ENCODE measurements at places on chromosomes 2 and 18.

DNA sequence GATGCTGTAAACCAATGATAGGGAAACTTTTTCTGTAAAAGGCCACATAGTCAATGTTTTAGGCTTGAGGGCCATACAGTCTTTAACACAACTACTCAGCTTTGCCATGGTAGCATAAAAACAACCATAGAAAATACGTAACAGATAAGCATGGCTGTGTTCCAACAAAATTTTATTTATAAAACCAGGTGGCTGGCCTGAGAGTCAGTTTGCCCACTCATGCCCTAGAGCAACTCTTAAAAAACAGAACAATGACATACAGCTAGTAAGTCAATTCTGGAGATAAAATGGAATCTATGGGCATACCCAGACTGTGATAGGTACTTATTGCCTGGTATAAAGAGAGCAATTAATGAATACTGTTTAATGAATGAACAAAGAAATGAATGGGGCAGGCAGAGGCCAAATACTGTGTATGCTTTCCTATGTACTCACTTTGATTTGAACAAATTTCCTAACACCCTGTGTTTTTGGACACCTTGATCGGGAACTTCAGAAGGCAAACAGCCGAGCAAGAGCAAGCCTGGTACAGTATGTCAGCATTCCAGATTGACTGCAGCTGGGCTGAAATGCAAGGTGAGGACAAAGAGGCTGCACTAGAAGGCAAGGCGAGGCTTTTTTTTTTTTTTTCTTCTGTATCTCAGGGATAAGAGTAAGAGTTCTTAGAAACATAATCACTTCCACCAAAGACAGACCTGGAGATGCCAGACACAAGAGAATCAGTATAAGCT is 315.3 kb downstream of the CLIP4 start:
- no peak for DNase-seq

- no peak for DNase-seq
Observed at GRCh38 chr2:56184500-56185011, 766 bp downstream of the CCDC85A start.

- no peak for DNase-seq
Observed at GRCh38 chr18:10523544-10523943, 2.3 kb upstream of the NAPG start.

- no peak for DNase-seq
Observed at GRCh38 chr2:101771227-101771902, 73.9 kb downstream of the MAP4K4 start.

GRCh38 chr2:10864861-10865636 is 46.7 kb upstream of the KCNF1 start:
- DNase-seq, result peak; percentile 7

- DNase-seq, result no peak
Observed at GRCh38 chr2:45124456-45124855, 115.2 kb upstream of the SIX2 start.

GRCh38 chr2:182605166-182605565 is 110.9 kb upstream of the DNAJC10 start:
- no peak for DNase-seq

- DNase-seq, result no peak
Observed at GRCh38 chr2:48213646-48214045, 307.3 kb upstream of the FBXO11 start.

- peak; percentile 28 for DNase-seq
Observed at GRCh38 chr2:113886479-113887008, 3.3 kb upstream of the ACTR3 start.

DNA sequence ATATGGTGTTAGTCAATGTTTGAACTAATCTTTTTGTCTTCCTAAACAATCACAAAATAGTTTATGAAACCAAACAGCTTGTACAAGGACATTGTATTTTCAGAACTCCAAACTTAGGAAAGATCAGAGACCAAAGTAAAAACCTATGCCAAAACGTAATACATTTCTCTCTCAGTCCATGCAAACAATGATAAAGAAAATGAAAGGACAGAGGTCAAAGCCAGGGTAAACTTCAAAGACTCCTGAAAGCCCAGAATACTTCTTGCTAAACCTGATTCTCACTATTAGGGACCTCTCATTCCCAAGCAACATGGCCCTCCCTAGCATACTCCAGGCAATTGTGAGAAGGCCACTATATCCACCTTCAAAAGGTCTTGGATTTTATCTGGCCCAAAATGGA is 105.1 kb upstream of the GALNT5 start:
- no peak for DNase-seq

GRCh38 chr18:23627321-23627720 is 35.4 kb downstream of the ANKRD29 start:
- DNase-seq, result no peak

GRCh38 chr2:213189001-213189899 is 37.8 kb upstream of the IKZF2 start:
- no peak for DNase-seq

GRCh38 chr2:182911813-182912517 is 45.5 kb upstream of the FRZB start:
- DNase-seq, result no peak
